Ascending aorta (tissue), 2 donors: ENCODE measurements at places on chromosomes 13 and 19. TPM values are rescaled to one million over a fixed set of nuclear protein-coding genes. Genes with fewer than 3 reads are reported as not detected.

The ZNF132 gene
- 5.2 TPM for total RNA-seq

The SH2D3A gene
- total RNA-seq, result not detected

The OR7D2 gene
- not detected for total RNA-seq

The MUC16 gene
- 0.32 TPM for total RNA-seq

The ONECUT3 gene
- total RNA-seq, result not detected

The CUL4A gene
- total RNA-seq, result 208 TPM

The ZNF574 gene
- 14.9 TPM for total RNA-seq

The CADM4 gene
- 3.5 TPM for total RNA-seq

The NUDT15 gene
- total RNA-seq, result 4.2 TPM

The IGFL2 gene
- total RNA-seq, result not detected

The ZNF700 gene
- total RNA-seq, result 4.4 TPM

The C5AR1 gene
- total RNA-seq, result 9.3 TPM

The ZNF492 gene
- 1.6 TPM for total RNA-seq

The GNA15 gene
- 7.1 TPM for total RNA-seq

The PCDH17 gene
- 36.0 TPM for total RNA-seq

The PRKCG gene
- total RNA-seq, result not detected

The FGF22 gene
- total RNA-seq, result not detected

The CTXN1 gene
- not detected for total RNA-seq

The VSTM2B gene
- total RNA-seq, result not detected

The CCDC70 gene
- total RNA-seq, result not detected

The CDKN2D gene
- 20.3 TPM for total RNA-seq

The DCLK1 gene
- 22.6 TPM for total RNA-seq

The LILRB1 gene
- 2.7 TPM for total RNA-seq

The ZIC2 gene
- not detected for total RNA-seq

The BTBD2 gene
- 90.1 TPM for total RNA-seq

The KLK8 gene
- total RNA-seq, result not detected

The CEBPG gene
- 21.9 TPM for total RNA-seq

The PSG3 gene
- total RNA-seq, result not detected

The RASIP1 gene
- 85.9 TPM for total RNA-seq

The KLK10 gene
- total RNA-seq, result 1.6 TPM

The RXFP2 gene
- total RNA-seq, result not detected

The CPB2 gene
- not detected for total RNA-seq

The TNFRSF19 gene
- 0.85 TPM for total RNA-seq

The B3GNT8 gene
- 3.7 TPM for total RNA-seq
